ENCODE measurements at places on chromosomes 11 and 22.

DNA sequence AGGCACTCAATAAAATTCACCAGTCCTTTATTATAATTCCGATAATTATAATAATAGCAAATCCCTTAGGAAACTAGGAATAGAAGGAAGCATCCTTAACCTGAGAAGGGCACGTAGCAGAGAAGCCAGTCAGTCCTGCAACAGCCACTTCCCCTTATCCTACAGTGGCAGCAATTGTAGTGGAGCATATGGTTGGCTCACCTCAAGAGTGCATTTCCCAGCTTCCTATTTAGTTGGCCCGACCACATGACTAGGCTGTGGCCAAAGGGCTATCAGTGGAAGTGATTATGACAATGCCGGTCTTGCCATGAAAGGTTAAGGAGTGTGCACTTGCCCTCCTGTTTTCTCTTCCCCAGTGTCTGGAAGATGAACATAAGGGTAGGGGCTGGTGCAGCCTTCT lies 27.0 kb downstream of the TESMIN start:
- DNase-seq: no peak

DNA sequence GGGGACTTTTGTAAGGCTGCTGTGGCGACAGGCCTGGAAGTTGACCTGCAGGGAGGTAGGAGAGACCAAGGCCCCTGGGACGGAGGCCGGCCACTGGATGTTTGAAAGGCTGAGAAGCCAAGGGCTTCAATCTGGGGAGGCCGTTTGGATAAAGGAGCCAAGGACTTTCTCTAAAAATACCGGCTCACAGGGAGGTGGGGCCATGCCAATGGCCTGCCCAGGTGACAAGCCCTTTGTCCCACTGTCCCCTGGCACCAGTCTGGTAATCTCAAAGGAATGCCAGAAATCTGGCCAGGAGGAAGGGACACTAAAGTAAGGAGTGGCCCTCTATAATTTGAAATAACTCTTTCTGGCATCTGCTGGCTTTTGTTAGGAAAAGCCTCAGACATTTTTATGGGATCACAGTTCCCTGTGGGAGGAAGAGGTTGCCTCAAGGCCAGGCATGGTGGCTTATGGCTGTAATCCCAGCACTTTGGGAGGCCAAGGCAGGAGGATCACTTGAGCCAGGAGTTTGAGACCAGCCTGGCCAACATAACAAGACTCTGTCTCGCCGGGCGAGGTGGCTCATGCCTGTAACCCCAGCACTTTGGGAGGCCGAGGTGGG lies 1.9 kb upstream of the CHKA start:
- DNase-seq: no peak

- DNase-seq: peak; percentile 90
Observed at GRCh38 chr11:92837595-92837994, 131.9 kb upstream of the MTNR1B start.

DNA sequence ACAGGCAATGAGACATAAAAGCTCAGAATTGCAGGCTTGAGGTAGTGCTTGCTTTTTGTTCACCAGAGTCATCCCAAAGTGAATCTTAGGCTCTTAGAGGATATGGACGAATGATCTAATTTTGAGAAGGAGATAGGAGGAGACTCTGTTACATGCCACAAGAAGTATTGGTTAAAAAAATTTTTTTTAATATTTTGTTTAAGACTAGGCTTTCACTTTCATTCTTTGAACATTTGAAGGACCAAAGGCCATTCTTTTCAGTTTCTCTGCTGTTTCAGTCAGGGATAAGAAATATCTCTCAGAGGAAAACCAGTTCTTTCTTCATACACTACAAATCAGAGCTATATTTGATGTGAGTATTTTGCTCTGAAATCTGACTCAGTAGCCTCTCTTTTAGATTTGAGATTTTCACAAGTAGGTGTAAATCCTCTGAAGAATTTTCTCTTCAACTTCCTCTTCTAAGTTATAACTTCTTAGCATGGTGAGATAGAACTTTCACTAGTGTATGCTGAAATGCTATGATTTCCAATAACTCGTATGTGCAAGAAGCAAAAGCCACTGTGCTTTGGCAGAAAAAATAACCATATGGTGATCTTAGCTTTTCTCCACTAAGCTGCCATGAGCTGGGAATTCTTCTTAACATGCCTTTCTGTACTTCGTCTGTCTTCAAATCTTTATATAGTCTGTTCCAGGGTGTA lies 24.1 kb upstream of the FAM181B start:
- no peak for DNase-seq

DNA sequence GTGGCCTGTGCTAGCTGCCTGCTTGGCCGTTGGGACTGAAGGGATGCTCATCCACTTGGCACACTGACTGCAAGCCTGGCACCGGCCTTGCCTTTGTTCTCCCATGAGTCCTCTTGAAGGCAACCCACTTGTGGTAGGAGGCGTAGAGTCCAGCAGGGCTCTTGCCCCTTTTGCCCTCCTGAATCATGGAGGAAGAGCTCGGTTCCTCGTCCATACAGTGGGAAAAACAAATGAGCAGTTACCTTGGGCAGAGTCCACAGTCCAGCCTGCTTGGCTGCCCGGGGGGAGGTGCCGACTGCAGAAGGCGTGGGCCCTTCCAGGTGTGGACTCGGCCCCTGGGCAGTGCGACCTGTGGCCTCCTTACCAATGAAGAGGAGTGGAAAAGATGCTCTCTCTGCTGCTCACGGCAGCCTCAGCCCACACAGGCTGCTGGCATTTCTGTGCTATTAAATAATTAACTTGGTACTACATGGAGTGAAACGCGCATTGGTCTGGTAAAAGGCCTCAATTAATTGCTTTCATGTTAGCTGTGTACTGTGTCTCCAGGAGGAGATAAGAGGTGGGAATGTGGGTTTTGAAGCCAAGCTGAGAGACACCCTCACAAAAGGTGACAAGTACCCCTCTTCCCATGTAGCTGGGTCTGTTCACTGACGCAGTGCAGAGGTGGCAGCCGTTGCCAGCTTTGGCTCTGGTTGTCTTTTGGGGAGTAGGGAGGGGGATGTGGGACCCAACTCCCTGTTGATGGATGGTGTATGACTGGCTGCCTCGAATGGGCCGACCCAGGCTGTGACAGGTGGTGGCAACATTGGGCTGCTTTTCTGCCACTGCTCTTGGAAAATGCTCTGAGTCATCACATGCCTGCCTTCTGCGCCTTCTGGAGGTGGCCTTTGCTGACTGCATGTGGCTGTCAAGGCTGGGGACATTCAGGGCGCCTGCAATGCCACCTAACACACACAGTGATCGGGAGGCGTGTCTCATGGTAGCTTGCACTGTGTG lies 26.8 kb upstream of the B3GAT1 start:
- DNase-seq: no peak

DNA sequence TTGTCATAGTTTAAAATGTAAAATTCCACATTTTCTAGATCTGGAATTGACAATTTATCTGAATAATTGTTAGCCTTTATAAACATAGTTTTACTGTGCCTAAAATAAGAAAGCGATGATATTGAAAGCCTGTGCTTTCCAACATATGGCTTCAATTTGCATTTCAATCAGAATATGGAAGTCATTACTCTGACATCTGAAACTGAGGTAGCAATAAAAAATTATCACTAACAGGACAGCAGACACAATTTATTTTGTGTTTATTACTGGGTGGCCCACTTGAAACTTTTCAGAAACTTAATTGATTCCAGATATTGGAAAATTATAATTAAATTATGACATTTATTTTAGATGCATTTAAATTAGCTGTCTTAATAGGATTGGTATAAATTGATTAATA lies 78.5 kb downstream of the TMEM135 start:
- DNase-seq: no peak

DNA sequence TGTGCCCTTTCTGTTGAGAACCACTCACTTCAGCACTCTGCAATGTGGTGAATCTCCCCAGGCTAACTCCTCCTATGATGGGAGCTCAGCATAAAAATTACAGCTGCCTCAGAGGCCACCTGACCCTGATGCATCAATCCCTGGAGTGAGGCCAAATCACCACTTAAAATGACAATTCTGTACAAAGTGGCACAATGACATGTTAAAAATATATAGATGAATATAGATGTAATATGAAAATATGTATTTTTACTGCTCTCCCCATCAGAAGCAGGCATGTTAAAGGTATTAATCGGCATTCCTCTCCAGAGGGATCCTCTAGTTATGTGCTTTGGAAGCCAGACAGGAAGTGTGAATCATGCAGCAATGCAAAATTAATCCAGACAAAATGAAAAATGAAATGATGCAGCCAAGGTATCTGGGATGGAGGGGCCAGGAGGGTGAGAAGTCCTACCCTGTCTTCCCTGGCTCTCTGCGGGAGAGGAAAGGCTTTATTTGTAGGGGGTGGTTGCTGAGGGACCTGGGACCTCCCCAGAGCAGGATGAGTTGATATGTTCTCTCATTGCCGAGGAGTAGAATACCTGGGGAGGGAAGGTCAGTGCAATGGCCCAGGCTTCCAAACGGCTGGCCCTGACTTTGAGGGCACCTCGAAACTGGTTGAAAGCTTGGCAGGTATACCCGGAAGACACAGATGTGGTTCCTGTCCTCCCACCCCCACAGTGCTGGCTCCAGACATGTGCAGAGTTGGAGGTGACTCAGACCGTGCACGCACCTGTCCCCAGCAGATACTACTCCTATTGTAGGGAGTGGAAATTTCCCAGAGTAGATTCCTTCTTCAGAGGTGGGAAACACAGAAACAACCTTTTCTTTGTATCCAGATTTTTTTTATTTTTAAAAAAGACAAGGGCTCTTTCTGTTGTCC lies 347.9 kb upstream of the NCAM1 start:
- DNase-seq: peak; percentile 79

DNA sequence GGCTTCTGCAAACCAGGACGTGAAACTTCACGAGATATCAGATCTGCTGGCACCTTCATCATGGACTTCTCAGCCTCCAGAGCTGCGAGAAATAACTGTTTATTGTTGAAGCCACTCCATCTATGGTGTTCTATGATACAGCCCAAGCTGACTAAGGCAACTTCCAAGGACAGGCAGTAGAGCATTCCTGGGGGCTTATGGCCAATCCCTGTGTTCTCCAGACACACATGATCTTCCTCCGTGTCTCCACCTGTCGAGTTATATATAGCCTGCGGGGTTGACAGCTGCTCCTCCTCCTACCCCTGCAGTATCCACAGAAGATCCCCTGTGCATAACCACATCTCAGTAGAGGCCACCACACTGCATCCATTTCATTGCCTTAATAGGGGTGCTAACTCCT lies 11.0 kb downstream of the TP53AIP1 start:
- DNase-seq: no peak

GRCh38 chr11:35486934-35487333 lies 38.5 kb downstream of the PAMR1 start:
- DNase-seq: no peak

- DNase-seq: peak; percentile 56
Observed at GRCh38 chr11:4682623-4683419, 14.8 kb downstream of the OR51E2 start.

DNA sequence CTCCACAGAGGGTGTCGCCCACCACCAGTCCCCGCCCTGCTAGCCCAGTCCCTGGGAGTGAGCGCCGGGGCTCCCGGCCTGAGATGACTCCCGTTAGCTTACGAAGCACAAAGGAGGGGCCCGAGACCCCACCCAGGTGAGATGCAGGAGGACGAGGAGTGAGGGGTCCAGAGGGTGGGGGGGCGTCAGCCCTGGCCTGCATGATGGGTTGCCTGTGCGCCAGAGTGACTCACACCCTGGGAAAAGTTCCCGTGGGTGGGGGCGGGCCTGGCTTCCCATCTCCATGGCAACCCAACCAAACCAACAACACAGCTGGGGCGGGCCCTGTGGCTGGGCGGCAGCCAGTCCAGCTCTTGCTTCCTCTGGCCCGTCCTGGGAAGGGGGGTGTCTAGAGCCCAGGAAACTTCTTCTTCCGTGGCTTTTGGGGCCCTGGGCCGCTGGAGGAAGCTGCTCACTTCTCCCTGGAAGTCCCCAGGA lies 4.5 kb downstream of the GAS2L1 start:
- DNase-seq: peak; percentile 96

DNA sequence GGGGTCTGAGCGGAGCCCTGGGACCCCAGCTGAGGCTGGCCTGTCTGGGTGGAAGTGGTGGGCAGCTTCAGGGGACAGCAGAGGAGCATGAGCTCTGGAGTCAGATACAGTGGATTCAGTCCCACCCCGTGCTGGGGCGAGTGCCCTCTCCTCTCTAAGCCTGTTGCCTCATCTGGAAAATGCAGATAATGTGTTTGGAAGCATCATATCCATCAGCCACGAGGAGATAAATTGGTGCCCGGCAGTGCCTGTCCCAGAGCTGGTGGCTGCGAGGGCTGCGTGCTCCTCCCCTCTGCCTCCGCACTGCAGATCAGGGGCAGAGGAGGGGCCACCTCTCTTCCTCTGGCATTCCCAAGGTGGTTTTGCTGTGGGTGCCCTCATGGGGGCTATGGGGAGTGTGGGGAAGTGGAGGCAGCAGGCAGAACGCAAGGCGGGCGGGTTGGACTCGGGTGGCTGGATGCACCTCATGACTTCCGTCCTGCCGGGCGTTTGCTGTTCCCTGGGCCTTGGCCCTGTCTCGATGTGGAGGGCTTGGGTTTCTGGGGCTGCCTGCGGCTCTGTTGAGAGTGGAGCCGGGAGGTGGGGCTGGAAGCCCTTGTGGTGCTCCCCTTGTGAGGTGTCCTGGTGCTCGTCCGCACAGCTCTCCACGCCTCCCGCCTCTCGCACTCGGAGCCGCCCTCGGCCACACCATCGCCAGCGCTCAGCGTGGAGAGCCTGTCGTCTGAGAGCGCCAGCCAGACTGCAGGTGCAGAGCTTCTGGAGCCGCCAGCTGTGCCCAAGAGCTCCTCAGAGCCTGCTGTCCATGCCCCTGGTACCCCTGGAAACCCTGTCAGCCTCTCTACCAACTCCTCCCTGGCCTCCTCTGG lies 20.9 kb downstream of the MICALL1 start:
- DNase-seq: no peak

GRCh38 chr11:132763503-132763902 lies 768.8 kb downstream of the OPCML start:
- DNase-seq: no peak

- no peak for DNase-seq
Observed at GRCh38 chr11:73414977-73415651, 38.9 kb downstream of the RELT start.

GRCh38 chr11:19920982-19921381 lies 208.3 kb downstream of the NAV2 start:
- no peak for DNase-seq

GRCh38 chr11:1298695-1299492 lies 10.5 kb downstream of the TOLLIP start:
- DNase-seq: peak; percentile 95

DNA sequence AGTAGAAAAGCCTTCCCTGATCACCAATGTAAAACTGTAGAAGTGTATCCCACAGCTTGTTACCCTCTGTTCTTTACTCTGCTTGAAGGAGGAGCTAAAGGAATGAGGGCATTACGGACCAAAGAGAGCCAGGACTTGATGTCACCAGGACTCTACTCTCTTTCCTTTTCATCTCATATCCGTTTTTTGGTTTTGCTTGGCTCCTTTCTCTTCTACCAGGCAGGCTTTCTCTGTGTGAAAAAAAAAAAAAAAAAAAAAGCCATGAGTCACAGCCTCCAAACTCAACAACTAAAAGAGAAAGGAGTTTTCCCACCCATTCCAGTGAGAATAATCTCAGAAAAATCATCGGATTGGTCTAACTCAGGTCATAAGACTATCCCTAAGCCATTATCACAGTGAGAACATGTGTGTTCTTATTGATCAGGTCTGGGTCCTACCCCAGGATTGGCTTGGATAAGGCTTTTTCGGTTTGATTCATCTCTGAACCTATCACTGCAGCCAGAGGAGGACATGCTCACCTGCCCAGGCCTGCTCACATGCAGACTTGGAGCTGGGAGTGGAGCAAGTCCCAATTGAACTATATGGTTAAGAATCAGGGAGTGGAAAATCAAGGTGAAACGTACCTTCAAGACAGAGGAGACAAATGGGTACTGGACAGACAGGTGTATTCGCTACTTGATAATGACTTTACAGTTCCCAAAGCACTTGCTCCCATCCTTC lies 19.4 kb upstream of the LRRC55 start:
- DNase-seq: peak; percentile 54

GRCh38 chr11:121437018-121437685 lies 15.0 kb upstream of the SORL1 start:
- DNase-seq: peak; percentile 88

Measured in epithelial cell of esophagus (primary cell).